SK-N-MC (cell line): ENCODE measurements at places on chromosomes 6 and 20.

DNA sequence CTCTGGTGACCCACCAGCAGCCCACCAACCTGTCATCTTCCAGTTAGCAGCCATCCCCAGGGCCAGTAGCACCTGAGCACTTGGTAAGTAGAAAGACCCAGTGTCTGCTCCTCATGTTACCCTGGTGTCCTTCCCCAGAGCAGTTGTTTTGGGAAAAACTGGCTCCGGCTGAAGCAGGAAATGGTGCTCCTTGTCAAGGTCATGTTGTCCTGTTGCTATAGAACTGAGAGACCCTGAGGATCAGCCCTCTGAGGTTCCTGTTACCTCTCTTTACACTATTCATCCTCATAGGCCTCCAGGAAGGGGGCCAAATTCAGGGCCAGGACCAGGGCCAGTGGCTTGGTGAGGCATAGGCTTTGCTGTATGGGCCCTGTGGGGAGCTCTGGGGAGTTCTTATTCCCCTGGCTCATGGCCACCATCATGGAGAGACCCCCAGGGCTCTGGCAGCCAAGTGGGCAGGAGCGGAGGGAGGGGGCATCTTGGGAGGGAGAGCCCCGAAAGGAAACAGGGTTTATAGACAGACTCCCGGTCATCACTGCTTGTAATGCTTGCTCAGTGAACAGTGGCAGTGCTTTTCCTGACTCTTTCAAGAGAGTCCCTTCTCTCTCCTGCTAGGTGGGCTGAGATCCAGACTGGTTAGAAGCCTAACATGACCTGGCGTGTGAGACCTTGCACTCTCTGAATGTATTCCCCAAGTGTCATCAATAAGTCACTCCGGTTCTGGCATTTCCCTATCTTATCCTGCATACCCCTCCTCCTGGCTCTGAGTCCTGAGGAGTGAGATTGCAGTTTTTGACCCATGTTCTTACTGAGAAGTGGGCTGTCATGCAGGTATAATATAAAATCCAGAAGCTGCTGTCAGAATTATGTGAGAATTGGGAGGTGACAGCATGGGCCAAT, 50.7 kb downstream of the PPARD start:
- no peak for DNase-seq

DNA sequence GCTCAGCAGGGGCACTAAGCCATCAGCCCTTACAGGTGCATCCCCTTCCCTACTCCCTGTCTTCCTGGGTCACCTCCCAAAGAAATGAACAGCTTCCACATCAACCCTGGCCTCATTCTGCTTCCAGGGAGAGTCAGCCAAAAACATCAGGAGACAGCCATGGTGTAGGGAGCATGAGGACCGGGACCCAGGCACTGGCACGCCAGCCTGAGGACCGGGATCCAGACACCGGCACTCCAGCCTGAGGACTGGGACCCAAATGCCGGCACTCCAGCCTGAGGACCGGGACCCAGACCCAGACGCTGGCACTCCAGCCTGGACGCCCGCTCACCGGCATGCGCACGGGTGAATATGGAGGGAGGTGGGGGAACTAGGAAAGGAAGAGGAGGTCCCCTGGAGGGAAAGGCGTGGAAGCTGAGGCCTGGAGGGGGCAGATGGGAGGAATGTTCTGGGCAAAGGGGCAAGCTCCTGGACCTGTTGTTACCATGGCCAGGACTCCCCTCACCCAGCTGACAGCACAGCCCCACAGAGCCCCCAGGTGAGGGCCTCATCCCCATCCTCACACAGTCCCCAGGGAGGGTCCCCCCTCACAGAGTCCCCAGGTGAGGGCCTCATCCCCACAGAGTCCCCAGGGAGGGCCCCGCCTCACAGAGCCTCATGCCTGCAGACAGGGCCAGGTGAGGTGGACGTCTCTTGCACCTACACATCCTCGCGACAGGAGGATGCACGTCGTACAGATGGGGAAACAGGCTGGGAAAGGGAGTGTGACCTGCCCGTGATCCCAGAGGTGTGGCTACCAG, 26.0 kb upstream of the MRGBP start:
- no peak for DNase-seq

DNA sequence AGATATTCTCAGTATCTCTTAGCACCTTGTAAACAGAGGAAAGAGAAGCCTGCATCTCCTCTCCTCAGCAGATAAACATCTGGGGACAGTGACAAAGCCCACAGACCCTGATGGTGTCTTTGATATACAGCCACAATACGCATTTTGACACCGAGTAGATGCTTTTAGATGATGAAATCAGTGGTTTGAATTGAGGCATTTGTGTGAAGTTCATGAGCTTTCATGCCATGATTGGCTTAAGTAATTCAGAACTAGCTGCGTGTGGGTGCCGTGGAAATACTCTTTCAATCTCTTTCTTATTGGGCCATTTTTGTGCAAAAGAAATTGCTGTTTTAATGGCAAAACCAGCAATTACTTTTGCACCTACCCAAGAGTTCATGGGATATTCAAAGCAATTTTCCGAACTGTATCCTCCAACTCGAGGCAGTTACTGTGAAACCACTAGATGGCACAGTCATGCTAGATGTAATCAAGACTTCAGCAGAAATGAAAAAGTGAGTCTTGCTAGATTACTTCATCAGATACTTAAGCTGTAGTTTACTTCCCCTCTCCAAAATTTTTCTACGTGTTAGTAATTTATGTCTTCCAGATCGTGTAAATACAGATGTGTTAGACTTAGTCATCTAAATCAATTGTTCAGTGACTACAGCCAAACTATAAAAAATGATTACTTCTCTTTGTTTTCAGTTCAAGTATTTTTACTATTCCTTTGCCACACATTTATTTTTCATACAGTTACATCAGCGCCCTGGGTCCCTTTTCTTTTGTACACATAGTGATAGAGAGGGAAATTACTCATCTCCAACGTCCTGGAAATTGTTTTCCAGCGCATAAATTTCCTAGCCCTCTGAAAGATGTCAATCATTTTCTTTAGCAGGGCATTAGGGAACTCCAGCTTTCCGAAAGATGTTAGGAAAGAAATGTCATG, 49.4 kb downstream of the IYD start:
- DNase-seq: peak; percentile 85

GRCh38 chr6:71433441-71433840, 144.8 kb downstream of the OGFRL1 start:
- no peak for DNase-seq

DNA sequence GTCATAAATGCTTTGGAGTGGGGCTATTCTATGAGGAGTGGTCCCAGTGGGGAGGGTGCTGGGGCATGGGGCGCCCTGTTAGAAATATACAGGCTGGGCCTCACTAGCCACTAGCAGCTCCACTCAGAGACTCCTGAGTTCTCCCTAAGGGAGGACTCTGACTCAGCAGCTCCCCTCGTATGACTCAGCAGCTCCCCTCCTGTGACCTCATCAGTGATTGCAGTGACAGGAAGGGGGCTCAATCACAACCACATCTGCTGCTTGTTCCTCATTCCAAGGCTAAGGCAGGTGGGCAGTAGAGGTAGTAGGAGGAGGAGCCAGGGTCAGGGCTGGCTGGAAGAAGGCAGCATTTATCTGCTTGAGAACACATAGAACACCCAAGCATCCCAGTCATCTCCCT, 73.7 kb downstream of the PRND start:
- DNase-seq: no peak

DNA sequence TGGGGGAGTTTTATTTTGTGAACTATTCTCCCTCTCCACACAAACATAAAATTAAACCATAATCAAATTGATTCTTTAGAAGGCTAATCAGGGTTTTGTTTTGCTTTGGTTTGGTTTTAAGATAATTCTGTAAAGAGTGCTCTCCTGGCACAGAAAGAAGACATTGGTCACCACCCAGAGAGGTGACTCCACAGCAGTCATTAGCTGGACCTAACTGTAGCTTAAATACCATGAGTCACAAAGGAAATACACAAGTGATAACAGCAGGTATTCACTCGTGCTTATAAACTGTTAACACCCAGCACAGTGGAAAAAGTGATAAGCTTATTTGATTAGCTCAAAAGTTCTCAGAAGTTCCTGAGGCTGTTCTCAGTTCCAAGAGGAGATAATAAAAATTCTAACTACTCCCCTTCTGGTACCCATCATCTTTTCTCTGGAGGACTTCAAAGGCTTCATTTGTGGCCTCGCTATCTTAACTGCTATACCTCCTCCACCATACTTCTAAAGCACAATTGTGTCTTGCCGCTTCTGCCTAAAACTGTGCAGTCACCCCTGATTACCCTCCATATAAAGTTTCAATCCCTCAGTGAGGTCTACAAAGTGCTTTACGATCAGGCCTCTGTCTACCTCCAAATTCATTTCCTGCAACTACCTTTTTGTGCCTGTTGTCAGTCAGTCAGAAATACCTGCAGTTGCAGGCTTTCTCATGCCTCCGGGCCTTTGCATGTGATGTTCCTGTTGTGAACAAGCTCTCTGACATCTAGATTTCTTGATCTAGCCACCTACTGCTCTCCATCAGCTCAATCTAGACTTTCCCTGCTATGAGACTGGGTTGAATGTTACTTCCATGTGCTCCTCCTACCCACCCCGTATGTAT, 201.1 kb downstream of the SAMD5 start:
- DNase-seq: no peak

DNA sequence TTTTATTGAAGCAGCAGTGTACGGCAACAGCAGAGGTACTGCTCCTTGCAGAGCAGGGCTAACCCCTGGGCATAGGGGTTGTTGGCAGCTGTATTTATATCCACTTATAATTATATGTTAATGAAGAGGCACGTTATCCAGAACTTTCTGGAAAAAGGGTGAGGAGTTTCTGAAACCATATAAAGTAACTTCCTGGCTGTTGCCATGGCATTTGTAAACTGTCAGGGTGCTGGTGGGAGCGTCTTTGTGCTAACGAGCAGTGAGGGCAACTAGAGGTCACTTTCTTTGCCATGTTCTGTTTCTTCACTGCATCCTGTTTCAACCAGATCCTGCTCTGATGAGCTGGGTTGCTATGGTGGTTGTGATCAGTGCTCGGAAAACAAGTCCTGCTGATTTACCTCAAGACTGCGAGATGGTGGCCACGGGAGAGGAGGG, 11.1 kb upstream of the ARFGEF2 start:
- no peak for DNase-seq

GRCh38 chr20:40506537-40506939, 182.5 kb downstream of the MAFB start:
- DNase-seq: peak; percentile 20

DNA sequence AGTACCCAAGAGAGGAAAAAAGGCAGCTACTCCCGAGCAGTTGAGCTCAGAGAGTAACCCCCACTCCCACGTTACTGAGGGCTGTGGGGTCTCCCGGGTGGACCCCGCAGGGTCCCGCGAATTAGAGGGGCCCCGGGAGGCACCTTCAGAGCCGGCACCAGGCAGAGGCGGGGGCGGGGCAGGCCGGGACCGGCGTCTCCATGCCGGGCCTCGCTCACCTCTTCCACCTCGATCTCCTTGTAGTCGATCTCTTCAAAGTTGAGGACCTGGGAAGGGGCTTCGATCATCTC, 381 bp downstream of the MAP3K7 start:
- no peak for DNase-seq

- DNase-seq: no peak
Observed at GRCh38 chr6:168852376-168852884, 401.2 kb downstream of the THBS2 start.

DNA sequence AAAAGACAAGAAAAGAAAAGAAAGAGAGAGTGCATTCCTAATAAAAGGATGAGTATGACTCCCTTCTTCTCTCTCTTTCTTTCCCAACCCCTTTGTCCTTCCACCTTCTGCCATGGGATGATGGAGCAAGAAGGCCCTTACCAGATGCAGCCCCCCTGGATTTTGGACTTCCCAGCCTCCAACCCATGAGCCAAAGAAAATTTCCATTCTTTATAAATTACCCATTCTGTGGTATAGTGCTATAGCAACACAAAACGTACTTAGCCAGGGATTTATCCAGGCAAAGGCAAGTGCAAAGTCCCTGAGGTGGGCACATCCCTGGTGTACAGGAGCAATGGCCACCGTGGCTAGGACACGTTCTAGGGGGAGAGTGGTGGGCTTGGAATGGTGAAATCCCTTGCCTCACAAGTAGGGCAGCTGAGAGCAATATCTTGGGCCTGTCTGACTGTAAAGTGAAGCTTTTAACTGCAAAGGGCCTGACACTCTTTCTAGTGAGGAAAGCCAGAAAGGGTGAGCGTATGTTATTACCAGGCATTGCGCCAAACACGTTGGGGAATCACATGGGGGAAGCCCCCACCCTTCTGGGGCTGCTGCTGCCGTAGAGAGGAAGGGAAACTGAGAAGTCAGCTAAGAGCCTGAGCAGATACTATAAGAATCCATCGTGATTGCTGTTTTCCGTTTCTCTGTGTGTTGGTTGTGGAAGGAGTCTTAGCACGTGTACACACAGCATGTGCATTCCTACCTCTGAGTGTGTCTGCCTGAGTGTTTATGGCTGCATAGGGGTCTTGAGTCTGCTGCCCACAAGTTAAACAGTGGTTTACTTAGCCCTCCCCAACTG, 50.7 kb upstream of the SIRPA start:
- no peak for DNase-seq

GRCh38 chr6:11637266-11637665, 99.7 kb downstream of the TMEM170B start:
- DNase-seq: no peak

DNA sequence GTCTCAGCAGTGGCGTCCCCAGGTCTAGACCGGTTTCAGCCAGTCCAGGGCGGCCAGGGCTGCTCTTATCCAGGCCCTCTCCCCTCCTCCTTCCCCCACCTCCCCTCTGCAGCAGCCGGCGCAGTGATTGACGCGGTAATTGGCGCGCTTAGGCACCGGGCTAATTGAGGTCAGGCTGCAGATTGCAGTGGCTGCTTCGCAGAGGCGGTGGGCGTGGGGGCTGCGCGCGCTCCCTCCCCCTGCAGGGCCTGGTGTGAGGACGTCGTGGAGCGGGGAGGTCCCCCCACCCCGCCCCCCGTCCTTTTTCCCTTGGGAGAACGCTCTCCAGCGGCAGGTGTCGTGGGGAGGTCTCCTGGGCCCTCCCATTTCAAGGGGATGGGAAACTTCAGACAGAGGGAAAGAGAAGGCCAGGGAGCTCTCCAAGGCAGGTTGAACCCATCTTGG, 70.4 kb upstream of the BLCAP start:
- no peak for DNase-seq

GRCh38 chr6:115612796-115613479, 447.8 kb downstream of the FRK start:
- no peak for DNase-seq

DNA sequence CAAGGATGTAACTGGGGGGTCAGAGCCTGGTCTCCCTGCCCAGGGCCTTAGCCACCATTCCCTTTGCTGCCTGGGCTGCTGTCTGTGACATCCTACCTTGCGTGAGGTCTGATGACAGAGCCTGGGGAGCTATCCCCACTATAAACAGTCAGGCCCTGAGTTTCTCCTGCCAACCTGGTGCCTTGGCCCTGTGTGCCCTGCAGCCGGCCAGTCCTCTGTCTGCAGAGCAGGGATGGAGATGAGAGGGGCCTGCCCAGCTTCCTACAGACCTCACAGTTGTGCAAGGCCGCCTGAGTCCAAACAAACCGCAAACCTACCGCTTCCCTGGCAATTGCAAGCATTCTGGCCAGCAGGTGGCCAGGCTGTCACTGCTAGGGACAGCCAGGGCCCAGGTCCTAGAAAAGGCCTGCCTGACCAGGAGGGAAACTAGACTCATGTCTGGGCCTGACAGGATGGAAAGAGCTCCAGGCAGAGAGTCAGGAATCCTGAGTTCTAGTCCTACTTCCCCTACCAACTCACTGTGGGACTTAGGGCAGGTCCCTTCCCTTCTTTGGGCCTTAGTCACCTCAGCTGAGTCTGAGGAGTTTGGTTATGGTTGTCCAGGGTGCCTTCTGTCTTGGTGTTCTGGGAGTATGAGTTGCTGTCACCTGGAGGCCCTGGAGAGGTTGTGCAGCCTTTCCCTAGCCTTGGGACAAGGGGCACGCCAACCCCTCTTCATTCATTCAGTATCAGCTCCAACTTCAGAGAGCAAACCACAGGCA, 86.2 kb downstream of the VEGFA start:
- DNase-seq: no peak
